ENCODE measurements at places on chromosomes 4 and X.

GRCh38 chr4:118005883-118006282 is 28.4 kb upstream of the NDST3 start:
- DNase-seq = no peak

DNA sequence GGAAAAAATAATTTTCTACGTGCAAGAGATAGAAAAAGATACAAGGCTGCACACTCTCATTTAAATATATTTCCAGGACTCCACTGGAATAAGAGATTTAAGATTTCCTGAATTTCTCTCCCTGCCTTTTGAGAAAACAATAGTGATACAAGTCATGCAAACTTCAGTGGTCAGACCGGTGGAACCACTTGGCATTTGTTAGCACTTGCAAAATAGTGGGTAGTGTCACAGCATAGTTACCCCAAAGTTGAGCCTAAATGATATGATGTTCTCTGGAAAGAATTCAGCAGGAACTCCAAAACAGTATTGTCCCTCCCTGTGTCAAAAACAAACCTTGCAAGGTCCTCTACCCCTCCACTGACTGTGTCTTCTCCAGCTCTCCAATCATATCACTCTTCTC is 102.3 kb downstream of the ANKRD50 start:
- no peak for DNase-seq

DNA sequence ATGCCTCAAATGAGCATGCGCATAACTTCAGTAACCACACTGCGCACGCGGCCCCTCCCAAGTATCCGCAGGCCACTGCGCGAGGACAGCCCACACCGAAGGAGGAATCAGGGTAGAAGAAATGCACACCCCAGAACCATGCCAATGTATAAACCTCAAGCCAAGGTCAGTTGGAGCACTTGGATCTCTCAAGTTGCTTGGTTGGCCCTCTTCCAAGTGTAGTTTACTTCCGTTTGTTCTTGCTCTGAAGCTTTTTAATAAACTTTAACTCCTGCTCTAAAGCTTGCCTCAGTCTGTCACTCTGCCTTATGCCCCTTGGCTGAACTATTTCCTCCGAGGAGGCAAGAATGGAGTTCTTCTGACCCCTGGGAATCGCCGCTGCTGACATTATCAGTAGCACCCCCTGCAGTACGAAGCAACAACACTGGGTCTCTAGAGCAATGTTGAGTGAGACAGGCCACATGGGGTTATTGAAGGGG is 22.0 kb upstream of the SPINK2 start:
- no peak for DNase-seq

- peak; percentile 43 for DNase-seq
Observed at GRCh38 chr4:68373513-68373912, 23.6 kb upstream of the YTHDC1 start.

DNA sequence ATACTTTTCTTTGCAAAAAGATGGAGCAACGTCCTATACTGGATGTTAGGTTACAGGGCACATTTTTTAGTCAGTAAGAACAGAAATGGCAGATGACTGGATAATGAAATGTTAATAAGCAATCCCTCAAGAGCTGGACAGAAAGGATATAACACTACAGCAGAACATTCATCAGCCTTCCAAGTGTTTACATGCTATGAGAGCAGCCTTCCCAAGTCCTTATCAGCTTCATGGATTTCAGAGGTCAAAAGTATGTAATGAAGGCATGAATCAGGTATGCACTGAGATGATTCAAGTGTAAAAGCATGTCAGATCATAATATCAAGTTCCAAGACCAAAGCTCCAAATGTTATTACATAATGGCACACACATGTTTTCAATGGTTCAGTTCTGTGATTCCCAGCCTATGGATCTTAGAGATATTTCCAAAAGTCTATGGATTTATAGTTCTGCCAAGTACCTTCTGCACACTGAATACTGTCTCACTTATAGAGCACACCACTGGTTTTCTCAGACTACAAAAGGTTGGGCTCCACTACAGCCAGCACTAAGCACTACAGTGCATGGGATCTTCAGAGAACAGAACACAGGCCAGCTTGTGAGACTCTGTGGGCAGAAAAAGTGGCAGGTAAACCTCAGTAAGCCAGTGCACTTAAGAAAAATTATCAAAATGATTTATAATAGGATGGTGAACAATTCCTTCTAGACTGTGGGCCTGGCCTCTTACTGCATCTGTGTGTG is 49.2 kb downstream of the GPC4 start:
- DNase-seq = no peak

DNA sequence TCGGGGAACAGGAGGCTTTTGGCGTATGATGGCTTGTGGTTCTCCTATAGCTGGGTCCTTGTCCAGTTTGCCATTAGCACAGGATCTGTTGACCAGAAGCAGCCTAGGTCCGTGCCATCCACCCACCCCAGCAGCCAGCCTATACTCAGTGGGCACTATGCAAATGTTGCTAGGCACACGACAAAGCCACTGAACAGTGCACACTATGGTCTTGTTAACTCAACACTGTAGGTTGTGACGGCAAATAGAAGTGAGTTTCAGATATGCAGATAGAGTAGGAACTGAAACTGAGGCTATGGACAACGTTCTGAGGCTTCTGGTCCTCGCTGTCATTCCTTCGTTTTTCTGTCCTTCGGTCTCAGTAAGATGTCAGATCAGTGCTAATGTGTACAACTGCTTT is 541.3 kb upstream of the TENM3 start:
- DNase-seq = no peak

- no peak for DNase-seq
Observed at GRCh38 chrX:65609237-65609636, 58.2 kb upstream of the MSN start.

DNA sequence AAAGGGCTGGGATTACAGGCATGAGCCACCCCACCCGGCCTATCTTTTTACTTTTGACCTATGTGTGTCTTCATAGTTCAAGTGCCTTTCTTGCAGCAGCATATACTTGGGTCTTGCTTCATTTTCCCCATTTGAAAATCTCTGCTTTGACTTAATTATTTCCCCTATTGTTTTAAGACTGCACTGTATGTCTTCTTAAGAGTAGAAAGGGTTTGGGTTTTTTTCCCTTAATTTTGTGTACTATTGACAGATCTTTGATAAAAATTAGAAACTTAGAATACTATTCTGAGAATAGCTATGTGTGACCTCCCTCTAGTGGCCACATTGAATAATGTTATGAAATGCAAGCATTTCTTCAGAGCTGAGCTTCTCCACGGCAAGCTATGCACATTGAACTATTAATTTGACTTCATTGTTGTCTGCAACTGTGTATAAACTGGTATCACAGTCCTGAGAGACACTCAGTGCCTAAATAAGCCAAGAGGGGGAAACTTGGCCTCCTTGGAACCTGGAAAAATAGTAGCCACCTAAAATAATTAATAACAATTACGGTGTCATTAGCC is 8.7 kb upstream of the SLC25A4 start:
- DNase-seq = no peak

- DNase-seq = no peak
Observed at GRCh38 chr4:87188048-87188447, 32.4 kb downstream of the KLHL8 start.

- DNase-seq = no peak
Observed at GRCh38 chrX:102345916-102346315, 93.9 kb downstream of the NXF2B start.

GRCh38 chrX:40402831-40403533 is 177.8 kb upstream of the ATP6AP2 start:
- no peak for DNase-seq

- no peak for DNase-seq
Observed at GRCh38 chr4:74456056-74456744, 11.3 kb downstream of the AREG start.

DNA sequence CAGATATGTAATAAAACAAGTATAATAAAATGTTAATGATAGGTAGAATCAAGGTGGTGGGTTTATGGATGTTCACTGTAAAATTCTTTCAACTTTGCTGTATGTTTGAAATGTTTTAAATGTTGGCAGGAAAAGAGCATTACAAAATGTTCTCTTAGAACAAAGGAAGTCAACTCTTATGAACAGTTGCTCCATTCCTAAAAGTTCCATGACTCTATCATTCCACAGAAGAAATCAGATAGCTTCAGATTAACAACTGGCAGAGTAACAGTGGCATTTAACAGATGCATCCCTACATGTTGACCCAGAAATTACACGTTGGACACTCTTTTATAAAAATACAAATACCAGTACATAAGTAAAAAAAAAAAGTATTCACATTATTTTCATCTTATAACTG is 2023.7 kb downstream of the ARAP2 start:
- DNase-seq = no peak

- no peak for DNase-seq
Observed at GRCh38 chr4:105158837-105159236, 12.2 kb downstream of the TET2 start.

GRCh38 chr4:184265546-184266351 is 48.1 kb upstream of the ENPP6 start:
- DNase-seq = no peak

GRCh38 chr4:30610361-30610760 is 109.8 kb upstream of the PCDH7 start:
- DNase-seq = no peak

DNA sequence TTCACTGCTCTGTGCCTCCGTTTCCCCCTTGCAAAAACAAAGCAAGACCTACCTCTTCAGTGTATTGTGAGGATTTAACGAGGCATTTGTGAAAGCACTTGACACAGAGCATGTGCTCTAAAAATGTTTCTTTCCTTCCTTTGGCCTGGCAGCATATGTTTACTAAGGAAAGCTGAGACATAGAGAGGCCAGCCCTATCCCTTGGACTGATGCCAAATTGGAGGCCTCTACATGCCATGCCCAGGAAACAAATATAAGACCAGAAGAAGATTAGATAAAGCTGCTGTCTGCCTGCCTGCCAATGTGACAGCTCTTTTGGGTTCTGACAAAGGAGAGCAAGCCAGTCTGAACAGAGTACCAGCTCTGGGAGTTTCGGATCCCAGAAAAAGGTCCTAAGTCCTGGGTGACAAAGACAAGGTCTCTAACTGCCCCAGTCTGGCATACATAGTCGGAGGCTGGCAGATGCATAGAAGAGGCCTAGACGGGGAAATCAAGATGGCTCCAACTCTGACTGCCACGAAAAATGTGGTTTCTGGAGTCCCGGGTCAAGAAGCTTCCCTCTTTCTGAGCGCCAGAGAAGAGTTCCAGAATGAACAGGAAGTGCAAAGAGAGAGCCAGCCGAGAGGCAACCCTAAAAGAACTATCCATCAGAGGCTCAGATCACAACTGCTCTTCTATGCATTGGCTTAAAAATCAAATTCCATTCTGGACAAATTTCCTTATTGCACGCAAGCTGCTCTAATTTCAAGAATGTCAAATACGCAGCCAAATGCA is 25.8 kb downstream of the OTUD6A start:
- no peak for DNase-seq

- DNase-seq = no peak
Observed at GRCh38 chr4:39308611-39309010, 57.6 kb downstream of the RFC1 start.

All from stimulated activated CD8-positive, alpha-beta memory T cell treated with anti-CD3 and anti-CD28 coated beads, Interleukin-7, amount 100 ng/mL, for 48 hours (primary cell).